ENCODE measurements at places on chromosomes 6 and 20.

- no peak for DNase-seq
Measured at GRCh38 chr20:20628314-20628713, 84.1 kb downstream of the RALGAPA2 start.

- no peak for DNase-seq
Measured at GRCh38 chr6:27081931-27082330, 165.6 kb upstream of the PRSS16 start.

GRCh38 chr6:159107451-159108260 lies 61.5 kb upstream of the FNDC1 start:
- no peak for DNase-seq

DNA sequence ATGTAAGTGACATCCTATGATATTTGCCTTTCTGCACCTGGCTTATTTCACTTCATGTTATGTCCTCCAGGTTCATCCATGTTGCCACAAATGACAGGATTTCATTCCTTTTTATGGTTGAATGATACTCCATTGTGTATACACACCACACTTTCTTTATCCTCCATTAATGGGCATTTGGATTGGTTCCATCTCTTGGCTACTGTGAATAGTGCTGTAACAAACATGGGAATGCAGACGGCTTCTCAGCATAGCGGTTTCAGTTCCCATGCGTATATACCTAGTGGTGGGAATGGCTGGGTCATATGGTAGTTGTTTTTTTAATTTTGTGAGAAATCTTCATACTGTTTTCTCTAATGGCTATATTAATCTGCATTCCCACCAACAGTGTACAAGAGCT lies 14.8 kb downstream of the MTHFD1L start:
- DNase-seq, result no peak

- DNase-seq, result no peak
Measured at GRCh38 chr6:95846652-95847051, 169.1 kb upstream of the FUT9 start.

- no peak for DNase-seq
Measured at GRCh38 chr6:15063253-15063853, 182.5 kb upstream of the JARID2 start.

DNA sequence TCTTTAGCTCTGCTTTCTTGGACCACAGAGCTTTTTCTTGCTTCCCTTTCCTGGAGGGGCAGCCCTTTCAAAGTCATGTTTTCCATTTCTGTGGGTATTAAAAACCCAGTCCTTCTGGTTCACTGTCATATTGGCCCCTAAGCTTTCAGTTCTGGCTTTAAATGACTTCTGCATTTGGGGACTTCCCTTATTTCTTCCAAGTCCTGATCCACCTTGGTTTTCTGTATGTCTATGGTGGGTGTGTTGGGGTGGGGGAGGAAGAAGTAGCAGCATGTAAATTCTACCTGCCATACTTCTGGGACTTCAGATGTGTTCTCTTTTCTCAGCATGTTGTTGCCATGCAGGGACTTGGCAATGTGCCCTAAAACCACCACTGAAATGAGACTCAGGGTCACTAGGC lies 77.1 kb upstream of the EMILIN3 start:
- no peak for DNase-seq

GRCh38 chr20:9137001-9137400 lies 68.1 kb downstream of the PLCB4 start:
- no peak for DNase-seq

DNA sequence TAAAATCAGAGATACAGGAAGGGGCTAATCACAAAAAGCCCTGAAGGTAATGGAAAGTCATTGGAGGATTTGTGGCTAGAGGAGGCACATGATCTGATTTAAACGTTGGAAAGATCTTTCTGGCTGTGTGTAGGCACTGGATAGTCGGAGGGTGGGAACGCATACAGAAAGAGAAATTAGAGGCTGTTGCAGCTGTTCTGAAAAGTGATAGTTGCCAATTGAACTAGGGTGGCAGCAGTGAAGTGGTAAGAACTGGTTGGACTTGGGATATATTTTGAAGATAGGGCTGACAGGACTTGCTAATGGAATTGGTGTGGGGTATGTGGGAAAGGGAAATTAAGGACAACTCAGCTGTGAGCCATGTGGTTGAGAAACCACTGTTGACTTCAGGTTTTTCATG lies 223.6 kb downstream of the OGFRL1 start:
- DNase-seq, result no peak

GRCh38 chr6:33692078-33692759 lies 19.3 kb downstream of the UQCC2 start:
- DNase-seq, result no peak

DNA sequence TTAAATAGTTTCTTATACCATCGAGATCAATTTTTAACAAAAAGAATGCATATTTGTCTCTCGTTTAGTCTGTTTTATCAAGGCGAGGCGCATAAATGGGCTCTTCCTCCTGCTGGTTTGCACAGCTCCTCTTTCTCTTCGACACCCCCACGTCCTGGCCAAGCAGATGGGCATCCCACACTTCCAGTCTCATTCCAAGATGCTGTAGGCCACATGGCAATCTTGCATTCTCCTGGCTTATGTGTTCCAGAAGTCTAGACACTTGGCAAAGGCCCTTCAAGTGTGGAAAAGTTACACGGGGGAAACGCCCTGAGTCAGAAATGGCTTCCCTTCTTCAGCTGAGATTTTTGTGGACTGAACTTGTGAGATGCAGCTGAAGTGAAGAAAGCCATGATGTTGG lies 447.1 kb downstream of the QKI start:
- no peak for DNase-seq
